ENCODE measurements at places on chromosomes 4 and X.

DNA sequence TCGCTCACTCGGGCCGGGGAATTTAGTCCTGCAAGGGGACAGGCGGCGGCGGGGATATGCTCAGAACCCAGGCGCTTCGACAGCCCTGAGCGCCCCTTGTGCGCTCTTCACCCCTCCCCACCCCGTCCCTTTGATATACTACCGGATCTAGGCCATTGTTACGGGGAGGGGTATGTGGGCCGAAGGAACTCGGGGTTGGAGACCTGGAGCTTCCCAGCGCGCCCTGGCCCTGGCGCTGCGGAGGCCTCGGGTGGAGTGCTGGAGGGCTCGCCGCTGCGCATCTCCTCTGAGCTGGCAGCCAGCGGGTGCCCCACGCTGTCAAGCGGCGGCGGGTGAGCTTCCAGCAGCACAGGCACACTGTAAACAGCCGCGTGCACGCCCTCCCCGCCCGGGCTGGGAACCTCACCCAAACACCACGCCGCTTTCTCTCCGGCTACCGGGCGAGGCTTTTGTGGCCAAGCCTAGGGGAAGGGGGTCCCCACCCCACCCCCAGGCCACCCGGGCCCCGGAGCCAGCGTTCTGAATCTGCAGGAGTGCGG lies 54.5 kb upstream of the BCOR start:
- no peak for DNase-seq

DNA sequence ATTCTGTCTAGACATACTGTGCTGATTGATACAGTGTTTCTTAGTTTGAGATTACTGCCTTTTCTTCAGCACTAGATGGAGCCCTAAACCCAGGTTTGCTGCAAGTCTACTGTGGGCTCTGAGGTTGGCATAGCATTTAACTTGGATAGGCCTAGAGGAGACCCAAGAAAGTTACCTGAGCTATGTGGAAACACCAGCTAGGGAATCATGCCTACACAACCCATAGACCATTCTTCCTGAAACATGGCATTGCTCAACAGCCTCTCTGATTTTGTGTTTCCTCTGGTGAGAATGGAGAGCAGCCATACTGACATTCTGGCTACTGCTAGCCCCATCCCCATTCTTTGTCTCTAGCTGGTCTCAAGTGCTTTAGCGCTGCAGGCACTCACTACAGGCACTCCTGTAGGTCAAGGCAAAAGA lies 287.7 kb upstream of the PCDH18 start:
- DNase-seq, result no peak

GRCh38 chr4:85557016-85557901 lies 82.3 kb downstream of the ARHGAP24 start:
- no peak for DNase-seq

DNA sequence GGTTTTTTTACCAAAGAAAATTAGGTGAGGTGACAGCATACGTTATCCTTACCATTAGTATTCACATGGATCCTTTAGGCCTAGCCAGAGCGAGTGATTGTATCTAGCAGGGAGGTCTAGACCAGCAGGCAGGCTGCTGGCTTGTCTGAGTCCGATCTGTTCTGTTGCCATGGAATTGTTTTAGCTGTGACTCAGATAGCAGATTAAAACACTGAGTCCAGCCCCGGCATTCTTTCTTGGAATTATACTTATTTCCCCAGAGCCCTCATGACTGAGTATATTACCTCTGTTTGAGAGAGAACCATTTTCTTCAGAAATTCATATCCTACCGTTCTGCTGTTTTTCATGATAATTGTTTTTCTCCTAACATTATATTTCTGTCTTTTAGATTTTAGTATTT lies 37.4 kb downstream of the OCRL start:
- no peak for DNase-seq

DNA sequence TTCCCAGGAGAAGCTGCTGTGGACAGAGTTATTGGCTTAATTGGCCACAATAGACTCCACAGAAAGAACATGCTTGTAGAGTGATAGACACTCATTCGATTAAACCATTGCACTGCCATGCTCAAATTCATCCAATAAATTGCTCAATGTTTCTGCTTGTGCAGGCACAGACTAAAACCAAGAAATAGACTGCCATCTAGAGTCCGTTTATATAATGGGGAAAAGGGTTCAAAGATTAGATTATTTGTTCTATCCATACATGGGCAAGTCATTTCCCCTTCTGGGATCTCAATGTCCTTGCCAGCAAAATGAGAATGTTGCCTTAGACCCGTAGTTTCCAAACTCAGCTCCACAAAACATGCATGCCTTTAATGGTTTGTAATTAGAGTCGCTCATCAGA lies 8.7 kb downstream of the SMIM10 start:
- DNase-seq, result no peak
